Activated CD4-positive, CD25-positive, alpha-beta regulatory T cell treated with anti-CD3 and anti-CD28 coated beads, Interleukin-2, amount 50 U/mL, for 72 hours (primary cell): ENCODE measurements at places on chromosomes 7 and 10.

GRCh38 chr7:42494199-42494710 is 257.2 kb upstream of the GLI3 start:
- no peak for DNase-seq

DNA sequence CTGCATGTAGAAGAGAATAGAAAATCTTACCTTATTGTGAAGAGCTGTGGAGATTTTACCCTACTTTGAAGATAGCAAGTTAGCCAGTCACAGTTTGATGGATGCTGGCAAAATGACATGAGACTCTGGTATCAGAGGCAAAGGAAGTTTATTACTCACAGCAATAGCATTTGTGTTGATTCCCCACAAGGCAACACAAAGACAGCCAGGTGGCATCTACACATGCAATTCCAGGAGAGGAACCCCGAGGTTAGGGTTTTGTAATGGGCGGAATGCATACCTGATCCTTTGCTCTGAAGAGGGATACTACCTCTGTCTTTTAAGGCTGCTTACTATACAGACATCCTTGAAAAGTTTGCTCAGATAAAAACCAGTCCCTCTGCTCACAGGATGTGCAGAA is 59.5 kb downstream of the AHR start:
- DNase-seq: no peak

- DNase-seq: no peak
Observed at GRCh38 chr10:91598211-91598977, 34.5 kb downstream of the PPP1R3C start.

DNA sequence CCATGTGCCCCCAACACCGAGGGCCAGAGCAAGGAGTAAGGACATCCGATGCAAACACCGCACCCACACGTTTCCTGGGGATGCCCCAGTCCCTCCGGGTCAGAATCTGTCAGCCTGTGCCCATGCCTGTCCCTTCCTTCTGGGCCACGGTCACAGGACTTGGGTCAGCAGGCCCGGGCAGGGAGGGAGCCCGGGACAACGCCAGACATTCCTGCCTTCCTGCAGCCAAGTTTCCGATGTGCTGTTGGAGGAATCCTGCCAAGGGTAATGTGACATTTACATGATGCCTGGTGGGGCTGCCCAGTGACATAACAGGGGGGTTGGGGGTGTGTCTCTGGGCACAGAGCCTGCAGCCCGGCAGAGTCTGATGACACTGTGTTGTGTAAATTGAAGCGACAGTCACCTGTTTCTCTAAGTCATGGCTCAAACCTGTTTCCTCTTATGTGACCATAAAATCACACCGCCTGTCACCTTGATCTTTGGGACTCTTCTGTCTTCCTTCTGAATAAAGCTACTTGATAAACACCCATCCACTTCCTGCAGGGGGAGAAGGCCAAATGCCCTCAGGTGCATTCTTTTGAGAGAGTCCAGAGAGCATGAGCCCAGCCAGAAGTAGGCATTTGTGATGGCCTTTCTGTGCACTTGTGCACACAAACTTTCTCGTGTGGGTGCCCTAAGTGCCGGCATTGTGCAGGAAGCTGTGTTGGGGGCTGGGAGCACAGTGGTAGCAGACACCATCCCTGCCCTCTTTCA is 175.3 kb upstream of the RHEB start:
- no peak for DNase-seq

DNA sequence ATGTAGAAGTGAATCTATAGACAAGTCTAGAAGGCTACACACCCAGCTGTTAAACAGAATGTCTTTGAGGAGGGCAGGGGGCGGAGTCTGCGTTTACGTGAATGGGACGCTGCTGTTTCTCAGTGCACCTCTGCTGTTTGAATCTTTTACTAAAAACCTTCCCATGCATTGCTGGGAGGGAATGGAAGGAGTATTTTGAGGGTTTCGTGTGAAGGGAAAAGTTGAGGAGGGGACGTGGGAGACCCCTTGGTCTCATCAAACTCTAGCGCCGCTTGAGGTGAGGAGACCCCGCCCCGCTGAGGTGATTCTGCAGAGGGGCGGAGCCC is 492 bp upstream of the VCL start:
- no peak for DNase-seq

DNA sequence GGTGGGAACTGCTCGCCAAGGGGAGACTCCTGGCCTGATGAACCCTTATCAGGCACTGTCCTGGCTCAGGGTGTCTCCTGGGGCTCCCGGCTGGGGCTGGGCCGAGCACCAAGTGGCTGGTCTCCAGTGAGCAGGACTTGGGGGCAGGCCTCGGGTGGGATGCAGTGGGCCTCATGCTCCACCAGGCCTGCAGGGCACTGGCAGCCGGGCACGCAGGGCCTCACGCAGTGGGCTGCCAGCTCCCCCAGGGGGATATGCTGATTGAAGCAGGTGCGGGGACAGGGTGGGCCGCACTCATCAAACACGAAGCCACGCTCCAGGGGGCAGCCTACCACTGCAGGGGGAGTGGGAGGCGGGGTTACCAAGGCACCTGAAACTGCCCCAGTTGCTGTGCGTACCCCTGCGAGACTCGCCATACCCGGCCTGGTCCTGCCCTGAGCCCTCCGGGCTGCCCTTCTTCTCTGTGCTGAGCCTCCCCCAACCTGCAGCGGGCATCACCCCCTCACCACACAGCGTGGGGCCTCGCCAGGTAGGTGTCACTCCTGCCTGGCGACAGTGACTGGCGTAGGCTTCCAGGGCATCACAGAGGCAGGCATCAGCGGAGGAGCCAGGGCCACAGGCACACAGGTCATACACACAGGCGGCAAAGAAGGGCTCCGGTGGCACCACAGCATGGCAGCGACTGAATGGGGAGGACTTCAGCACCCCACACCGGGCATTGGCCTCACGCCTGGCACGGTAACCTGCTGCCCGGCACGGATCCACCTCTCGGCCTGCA is 14.5 kb downstream of the ATP6V1F start:
- no peak for DNase-seq
